ENCODE measurements at places on chromosomes 4 and X.

- no peak for DNase-seq
Measured at GRCh38 chrX:2536974-2537373, 36.2 kb upstream of the DHRSX start.

- DNase-seq = no peak
Measured at GRCh38 chrX:73481521-73481920, 34.7 kb downstream of the CDX4 start.

- peak; percentile 34 for DNase-seq
Measured at GRCh38 chr4:1767770-1768366, 25.2 kb upstream of the FGFR3 start.

GRCh38 chrX:10254739-10255138, 98.0 kb downstream of the CLCN4 start:
- no peak for DNase-seq

DNA sequence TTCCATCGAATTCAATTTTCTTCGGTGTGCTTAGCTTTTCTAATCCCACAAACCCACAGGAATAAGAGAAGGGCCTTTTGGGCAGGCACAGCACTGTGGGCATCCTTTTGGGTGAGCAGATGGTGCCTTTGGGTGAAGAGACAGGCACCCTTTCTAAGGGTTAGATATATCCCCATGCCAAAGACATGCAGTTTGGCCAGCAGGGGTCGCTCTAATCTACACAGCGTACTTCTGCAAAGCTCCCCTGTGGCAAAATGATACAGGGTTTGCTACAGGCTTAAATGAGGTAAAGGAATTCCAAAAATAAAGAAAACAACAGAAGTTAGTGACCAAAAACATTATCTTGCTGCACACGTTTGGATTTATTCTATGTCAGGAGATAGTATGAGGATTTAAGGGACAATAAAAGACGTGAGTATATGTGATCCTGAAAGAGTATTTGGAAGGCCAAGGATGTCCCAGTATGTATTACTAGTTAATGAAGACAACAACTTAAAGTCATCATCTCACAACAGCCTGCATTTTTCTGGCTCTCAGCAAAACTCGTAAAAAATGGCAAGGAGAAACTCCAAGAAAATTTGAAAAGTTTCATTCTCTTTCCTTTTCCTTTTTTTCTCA, 49.5 kb downstream of the PHEX start:
- DNase-seq = peak; percentile 43

- DNase-seq = no peak
Measured at GRCh38 chrX:131366407-131366806, 77.3 kb upstream of the IGSF1 start.

GRCh38 chr4:5753766-5754528, 42.9 kb downstream of the EVC start:
- peak; percentile 5 for DNase-seq

- peak; percentile 52 for DNase-seq
Measured at GRCh38 chr4:109559625-109559982, 442 bp upstream of the MCUB start.

GRCh38 chrX:110836982-110837381, 41.4 kb upstream of the CHRDL1 start:
- DNase-seq = no peak

All from activated naive CD4-positive, alpha-beta T cell treated with Interleukin-2 at 50 U/mL for 16 hours (primary cell).